MG63 (cell line): ENCODE measurements at places on chromosomes 12 and 14. TPM values are rescaled to one million over a fixed set of nuclear protein-coding genes. Genes with fewer than 3 reads are reported as not detected.
A peak's percentile ranks its signal among the peaks of the same experiment; 100 is the strongest.

DNA sequence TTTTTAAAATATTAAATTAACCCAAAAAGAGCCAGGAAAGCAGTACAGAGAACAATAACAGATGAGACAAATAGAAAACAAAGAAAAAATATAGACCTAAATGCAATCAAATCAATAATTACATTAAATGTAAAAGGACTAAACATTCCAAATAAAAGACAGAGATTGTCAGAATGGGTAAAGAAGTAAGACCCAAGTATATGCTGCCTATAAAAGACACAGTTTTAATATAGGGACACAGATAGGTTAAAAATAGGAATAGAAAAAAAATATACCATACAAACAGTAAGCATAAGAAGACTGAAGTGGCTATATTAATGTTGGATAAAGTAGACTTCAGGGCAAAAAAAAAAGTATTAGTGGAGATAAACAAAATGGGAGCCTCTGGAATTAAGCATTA is 163.1 kb upstream of the BCL2L14 start:
- DNase-seq: no peak

GRCh38 chr14:51564460-51564859 is 87.2 kb upstream of the FRMD6 start:
- no peak for DNase-seq

- DNase-seq: peak; percentile 21
Measured at GRCh38 chr12:63995512-63995911, 151.0 kb downstream of the SRGAP1 start.

GRCh38 chr14:57943541-57943940 is 77.6 kb upstream of the SLC35F4 start:
- DNase-seq: no peak

RERGL gene
- not detected in 2 replicates for total RNA-seq

MFAP5 gene
- total RNA-seq: 39.0 and 54.5 TPM in 2 replicates
